Stimulated activated CD8-positive, alpha-beta memory T cell treated with anti-CD3 and anti-CD28 coated beads, Interleukin-2, amount 100 ng/mL, for 48 hours (primary cell): ENCODE measurements at places on chromosomes 4 and X.
A peak's percentile ranks its signal among the peaks of the same experiment; 100 is the strongest.

- no peak for DNase-seq
Observed at GRCh38 chr4:83723609-83724008, 187.7 kb downstream of the GPAT3 start.

GRCh38 chr4:68569466-68570121 lies 6.5 kb downstream of the UGT2B17 start:
- no peak for DNase-seq

GRCh38 chr4:146508229-146508939 lies 13.4 kb downstream of the SLC10A7 start:
- no peak for DNase-seq

- no peak for DNase-seq
Observed at GRCh38 chrX:49257846-49258748, 6.4 kb downstream of the FOXP3 start.

GRCh38 chr4:23582671-23583070 lies 307.2 kb downstream of the PPARGC1A start:
- no peak for DNase-seq

DNA sequence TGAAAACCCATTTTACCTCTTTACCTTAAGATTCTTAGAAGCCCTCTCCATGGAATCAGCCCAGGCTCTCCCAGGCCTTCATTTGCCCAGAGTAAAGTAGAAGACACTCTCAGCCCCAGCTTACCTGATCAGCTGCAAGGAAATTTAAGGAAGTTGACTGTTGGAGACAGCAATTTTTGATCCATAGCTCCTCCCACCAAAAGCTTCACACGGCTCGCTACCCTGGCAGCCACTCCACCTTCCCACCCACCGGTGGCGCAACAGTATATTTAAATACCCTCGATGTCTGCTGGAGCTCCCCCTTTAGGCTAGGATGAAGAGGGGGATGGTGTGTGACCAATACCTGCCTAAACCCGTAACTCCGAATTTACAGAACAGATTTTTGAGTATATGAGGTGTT lies 75.4 kb downstream of the MBNL3 start:
- no peak for DNase-seq

DNA sequence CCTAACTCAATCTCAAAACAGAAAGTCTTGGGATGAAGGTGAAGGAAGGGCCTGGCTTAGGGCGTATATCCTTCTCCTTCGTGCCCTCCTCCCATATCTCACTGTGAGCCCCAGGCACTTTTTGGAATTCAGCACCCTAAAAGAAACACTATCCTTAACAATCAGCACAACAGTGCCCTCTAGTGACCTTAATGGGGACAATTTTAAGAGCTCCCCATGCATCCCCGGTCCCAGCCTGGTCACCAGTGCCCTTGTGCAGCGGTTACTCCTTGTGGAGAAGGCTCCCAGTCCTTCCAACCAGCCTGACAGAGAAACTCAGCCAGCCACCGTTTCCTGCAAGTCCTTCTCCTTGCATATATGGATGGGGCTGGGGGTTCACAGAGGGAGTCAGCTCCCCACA lies 4.2 kb downstream of the PAK3 start:
- DNase-seq = no peak

DNA sequence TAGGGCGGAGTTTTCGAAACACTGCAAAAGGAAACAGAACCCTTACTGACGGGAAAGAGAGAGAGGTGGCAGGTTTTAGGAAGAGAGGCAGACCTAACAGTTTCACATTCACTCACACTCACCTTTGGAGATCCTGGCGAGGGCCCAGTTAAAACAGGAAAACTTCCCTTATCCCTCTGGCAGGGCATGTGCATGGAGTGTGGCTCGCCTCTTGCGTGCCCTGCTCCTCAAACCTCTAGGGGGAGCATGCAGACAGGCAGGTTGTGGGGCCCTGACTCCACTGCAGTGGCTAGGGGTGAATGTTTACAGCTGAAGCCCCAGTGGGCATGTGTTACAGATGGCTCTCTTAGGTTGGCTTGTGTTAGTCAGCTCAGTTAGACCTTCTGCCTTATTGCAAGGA lies 451.5 kb downstream of the UBE2NL start:
- no peak for DNase-seq

DNA sequence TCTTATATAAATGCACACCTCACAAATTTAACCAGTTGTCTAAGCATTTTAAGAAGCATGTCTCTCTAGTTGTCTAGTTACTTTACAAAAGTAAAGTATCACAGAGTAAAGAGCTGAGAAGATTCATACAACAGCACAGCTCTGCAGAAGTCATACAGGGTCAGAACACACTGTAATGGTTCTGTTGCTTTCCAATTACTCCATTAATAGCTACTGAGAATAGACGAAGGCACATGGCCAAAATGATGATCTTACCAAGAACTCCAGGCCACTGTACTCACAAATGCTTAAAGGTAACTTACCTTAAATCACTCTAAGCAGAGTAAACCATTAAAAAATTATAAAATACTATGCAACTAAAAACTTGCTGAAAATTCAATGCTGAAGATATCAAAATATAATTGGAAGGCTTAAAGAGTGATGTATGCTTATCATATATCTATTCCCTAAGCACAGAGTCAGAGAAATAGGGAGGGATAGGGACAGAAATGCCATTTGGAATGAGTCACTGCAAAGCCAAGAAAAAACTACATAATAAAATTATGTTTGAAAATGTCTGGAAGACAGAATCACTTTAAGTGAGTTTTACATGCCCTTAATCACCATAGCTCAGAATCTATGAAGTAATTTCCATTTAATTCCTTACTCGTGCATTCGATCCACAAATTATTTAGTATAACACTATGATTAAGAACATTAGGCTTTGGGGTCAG lies 71.0 kb downstream of the DDX60L start:
- DNase-seq = no peak

DNA sequence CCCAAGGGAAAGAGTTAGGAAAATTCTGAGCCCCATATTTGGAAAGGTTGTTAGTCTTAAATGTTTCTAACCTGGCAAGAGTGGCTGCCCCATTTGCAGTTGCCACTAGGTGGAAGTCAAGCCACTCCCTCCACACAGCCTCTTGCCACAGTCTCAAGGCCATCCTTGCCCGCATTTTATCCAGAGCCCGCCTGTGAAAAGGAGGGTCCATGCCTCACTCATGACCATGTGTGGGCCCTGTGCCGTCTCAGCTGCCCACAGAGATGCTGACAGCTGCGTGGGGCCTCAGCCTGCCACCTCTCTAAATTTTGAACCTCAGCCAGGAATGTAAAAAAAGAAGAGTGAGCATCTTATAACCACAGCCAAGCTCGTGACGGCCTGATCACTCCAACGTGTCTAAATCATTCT lies 201.5 kb upstream of the FAM241A start:
- no peak for DNase-seq

GRCh38 chr4:151691639-151692442 lies 69.0 kb downstream of the GATB start:
- DNase-seq = no peak

DNA sequence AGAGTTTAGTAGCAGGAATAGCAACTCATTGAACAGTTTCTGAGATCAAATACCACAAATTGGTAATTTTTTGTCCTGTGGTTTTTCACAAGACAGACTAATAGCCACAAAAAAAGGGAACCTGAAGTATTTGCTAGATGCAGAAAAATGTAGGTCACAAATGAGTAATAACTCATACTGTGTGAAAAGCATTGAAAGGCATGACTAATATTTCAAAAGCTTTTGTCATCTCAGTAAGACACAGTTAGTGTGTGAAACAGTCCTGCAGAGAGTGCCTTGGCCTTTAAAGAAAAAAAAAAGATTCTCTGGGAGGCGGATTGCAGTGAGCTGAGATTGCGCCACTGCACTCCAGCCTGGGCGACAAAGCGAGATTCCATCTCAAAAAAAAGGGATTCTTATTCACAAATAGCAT lies 31.4 kb upstream of the SLC25A31 start:
- DNase-seq = no peak

- no peak for DNase-seq
Observed at GRCh38 chr4:111502626-111503025, 642.6 kb upstream of the FAM241A start.

- no peak for DNase-seq
Observed at GRCh38 chr4:158319880-158320279, 109.6 kb downstream of the TMEM144 start.

DNA sequence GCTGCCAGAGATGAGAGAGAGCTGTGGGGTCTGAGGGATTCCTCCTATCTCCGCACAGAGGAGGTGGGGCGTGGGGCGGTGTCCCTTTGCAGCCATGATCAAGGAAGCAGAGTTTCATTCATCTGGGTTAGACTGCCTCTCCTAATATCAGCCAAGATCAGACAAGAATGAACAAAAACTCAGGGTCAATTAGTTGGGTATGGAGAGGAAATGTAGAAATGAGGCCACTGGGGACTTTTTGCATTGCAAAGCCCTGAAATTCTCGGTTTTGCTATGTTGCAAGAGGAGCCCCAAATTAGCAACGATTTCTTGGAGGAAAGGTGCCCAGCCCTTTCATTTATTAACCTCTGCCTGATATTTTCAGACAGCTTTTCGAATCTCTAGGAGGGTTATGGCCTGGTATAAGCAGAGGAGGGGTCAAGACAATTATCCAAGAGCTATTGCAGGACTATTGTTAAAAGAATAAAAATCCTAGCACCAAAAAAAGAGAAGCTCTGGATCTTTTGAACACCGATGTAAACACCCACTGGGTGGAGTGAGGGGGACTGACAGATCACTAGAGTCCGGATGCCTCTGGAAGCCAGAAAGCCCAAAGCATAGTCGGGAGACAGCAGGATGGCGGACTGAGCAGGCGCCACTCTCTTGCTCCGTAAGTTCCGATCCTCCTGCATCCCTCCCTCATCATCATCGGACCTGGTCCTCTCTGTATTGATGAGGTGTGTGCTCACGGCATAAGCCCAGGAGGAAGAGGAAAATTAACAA lies 34.4 kb upstream of the ACSL1 start:
- DNase-seq = no peak

DNA sequence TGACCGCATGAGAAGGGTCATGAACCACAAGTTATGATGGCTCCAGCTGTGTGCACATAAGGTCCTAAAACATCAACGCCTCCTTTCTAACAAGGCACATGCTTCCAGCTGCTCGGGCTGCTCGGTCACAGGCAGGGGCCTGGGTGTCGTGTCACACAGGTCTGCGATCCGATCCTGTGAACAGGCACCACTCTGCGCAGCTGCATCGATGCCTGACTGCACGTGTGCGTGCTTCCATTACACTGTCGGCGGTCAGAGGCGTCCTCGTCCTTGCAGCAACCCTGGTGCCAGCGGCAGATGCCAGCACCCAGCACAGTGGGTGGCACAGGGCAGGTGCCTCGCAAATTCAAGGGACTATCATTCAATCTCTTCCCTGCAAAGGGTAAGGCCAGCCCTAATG lies 23.9 kb downstream of the ZFYVE28 start:
- DNase-seq = no peak

DNA sequence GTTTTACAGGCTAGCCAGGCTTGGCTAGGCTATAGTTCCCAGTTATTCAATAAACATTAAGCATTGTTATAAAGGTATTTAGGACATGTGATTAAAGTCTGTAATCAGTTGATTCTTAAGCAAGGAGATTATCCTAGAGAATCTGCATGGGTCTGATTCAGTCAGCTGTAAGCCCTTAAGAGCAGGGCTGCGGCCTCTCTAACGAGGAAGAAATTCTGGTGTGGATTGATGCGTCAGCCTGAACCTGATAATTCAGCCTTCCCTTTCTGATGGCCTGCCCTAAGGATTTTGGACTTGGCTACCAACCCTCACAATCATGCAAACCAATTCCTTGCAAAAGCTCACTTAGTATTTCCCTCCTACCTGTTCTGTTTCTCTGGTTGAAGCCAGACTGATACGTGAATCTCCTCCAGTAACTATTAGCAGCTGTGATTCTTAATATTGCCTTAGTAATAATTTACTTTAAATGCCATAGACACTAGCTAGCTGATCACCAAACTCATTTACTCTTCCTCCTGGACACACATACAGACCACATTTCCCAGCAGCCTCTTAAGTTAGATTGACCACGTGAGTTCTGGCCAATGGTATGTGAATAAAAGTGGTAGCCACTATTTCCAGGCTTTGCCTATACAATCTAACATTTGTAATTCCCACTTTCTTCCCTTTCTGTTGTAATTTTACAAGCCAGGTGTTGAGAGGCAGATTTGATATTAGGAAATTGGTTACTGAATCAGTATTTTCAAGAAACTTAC lies 678.0 kb upstream of the INTU start:
- no peak for DNase-seq

DNA sequence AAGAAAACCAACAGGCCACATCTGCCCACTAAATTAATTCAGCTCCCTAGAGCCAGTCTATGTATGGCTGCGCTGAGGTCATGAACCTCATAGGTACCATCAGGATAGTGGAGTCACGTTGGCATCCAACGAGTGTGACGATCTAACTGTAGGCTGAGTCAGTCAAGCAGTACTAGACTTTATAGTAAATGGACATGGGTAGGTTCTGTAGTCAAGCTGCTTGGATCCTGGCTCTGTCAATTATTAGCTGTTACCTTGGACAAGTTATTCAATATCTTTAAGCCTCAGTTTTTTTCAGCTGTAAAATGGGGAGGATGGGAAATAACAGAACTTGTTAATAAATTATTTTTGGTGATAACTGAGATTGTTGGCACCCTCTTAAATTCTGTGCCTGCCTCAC lies 432.4 kb upstream of the RASGEF1B start:
- no peak for DNase-seq

GRCh38 chrX:135974279-135974856 lies 580 bp upstream of the MMGT1 start:
- DNase-seq = peak; percentile 43

- no peak for DNase-seq
Observed at GRCh38 chr4:119540249-119540648, 88.4 kb downstream of the PDE5A start.

DNA sequence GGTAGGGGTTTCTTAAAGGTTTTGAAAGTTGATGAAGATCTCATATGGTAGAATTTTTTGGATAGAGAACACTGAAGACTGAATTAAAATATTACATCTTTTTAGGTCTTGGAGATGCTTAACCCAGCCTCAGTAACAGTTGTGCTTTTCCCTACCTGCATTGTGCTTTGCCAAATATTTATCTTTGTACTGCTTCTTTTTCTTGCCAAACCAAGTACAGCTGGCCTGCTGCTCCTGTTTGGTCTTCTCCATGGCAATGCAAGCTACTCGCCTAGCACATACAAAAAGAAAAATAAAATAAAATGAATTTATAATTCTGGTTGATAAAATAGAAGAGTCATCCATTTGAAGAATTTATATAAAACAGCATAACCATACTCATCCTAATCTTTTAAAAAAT lies 95.4 kb downstream of the NYX start:
- DNase-seq = no peak

DNA sequence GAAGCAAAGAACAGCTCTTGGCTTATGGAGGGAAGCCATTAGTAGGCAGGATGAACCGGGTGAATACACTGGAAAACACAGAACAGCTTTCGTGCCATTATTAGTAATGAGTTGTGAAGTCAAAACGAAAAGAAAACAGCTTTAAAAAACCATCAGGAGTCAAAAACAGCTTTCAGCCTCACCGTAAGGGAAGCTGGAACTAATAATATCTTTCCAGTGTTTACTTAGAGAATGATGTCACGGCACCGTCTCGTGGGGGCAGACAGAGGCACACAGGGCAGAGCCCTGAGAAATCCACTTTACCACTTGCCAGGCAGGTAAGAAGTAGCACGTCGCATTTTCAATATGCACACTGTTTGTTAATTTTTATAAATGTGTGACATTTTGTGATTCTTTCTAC lies 37.9 kb upstream of the HMX1 start:
- DNase-seq = no peak

- DNase-seq = no peak
Observed at GRCh38 chrX:56788229-56788628, 59.2 kb downstream of the NBDY start.

- no peak for DNase-seq
Observed at GRCh38 chr4:90165883-90166282, 38.7 kb downstream of the CCSER1 start.

GRCh38 chr4:83022724-83023450 lies 12.1 kb upstream of the COPS4 start:
- no peak for DNase-seq
